ENCODE measurements at places on chromosomes 12 and 14.

- peak; percentile 49 for DNase-seq
These were observed 53.5 kb upstream of the LDHB start for GRCh38 chr12:21710958-21711775.

DNA sequence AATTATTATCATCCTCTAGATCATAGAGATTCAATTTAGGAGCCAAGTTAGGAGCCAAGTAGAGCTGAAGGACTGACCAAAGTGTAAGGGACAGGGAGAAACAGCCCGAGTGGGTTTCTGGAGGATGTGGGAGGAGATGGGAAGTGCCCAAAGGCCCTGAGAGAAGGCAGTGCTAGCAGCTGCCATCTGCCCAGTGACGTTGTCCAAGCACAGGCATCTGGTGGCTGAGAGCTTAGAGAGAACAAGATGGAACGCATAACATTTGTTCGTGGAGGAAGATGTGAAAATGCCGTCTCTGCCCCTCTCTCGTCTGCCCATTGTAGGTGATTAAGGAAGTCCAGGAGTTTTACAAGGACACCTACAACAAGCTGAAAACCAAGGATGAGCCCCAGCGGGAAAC lies 34.7 kb downstream of the CD9 start:
- no peak for DNase-seq

DNA sequence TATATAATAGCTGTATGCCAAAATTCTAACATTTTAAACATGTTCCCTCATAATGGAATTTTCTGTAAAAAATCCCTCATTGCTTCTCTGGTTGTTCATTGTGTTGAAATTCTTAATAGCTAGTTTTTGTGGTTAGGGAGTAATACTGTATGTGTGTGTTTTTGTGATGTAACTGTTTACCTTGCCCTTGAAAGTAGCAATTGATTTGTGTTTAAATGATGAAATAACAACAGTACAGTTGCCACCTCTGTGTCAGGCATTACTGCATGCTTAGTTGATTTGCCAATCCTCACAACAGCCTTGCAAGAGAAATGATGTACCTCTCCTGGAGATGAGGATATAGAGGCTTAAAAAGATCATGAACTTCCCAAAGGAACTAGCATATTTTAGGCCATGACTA lies 94.9 kb downstream of the DAAM1 start:
- DNase-seq = peak; percentile 92

DNA sequence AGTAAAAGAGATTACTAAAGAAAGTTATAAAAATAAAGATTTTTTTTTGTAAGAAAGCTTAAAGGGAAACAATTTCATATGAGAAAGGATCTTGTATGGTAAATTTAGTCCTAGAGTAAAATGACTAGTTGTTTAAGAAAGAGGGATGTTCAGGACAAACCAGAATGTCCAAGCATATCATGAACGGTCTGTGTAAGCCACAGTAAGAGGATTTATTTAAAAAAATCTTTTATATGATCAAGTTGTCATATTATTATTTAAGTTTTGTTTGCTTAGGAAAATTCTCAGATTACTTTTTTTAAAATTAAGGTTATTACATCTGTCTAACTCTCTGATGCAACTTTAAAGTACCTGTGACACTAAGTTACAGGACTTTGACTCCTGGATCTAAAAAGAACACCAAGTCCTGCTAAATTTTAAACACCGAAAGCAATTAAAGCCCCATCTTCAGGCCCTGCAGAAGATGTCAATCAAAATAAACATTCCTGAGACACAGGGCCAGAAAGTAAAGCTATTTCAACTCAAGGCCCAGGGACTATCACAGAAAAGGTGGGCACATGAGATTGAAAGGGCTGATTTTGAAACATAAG lies 17.3 kb upstream of the CCDC196 start:
- DNase-seq = no peak

- DNase-seq = peak; percentile 52
These were observed 120.9 kb downstream of the SINHCAF start for GRCh38 chr12:31205054-31205453.

DNA sequence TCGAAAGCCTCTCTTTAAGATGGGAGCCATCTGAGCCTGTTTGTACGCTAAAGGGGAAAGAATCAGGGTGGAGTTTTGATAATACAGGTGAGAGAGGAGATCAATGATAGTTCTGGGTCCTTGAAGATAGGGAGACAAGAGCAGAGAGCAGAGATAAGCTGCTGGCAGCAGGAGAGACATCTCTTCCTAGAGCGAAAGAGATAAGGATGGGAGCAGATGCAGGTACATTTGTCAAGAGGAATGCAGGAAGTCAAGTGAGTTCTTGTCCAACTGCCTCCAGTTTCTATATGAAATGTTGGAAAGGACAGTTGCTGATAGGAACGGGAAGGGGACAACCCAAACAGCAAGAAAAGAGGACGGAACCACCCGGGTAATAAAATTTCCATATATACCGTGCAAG lies 24.7 kb upstream of the HIF1A start:
- DNase-seq = no peak

DNA sequence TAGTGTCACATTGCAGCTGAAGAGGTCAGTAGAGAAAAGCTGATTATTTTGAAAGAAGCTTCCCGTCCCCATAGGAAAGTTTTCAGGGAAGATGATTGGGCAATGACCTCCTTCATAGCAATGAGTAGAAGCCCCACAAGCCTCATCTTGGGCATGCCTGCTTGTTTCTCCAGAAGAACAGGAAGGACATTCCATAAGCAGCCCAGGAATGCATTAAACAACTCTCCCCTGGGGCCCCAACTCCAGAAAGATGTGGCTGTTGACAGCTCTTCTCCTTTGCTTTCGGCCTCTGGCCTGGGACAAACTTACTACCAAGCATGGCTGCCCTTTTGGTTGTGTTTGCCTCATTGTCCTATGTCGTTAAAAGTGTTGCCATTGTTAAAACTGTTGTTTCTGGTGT lies 5.7 kb upstream of the VDR start:
- peak; percentile 88 for DNase-seq

GRCh38 chr14:74980731-74981461 lies 21.8 kb upstream of the EIF2B2 start:
- DNase-seq = peak; percentile 60

DNA sequence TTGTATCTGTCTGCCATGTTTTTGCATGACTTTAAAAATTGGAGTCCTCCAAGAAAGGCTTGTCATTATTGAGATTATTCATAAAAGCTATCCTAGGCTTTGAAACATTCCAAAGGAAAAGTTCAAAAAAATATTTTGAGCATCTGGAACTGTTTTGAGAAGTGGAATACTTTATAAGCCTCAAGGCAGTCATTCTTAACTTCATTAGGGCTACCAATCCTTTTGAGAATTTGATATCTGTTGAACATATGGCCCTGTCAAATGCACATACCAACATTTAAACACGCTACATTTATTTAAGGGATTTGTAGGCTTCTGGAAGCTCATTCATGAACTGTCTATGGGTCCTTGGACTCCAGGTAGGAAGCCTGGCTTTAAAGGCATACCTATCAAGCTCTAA lies 77.0 kb downstream of the TMEM117 start:
- peak; percentile 50 for DNase-seq

- peak; percentile 90 for DNase-seq
These were observed 585 bp upstream of the DYRK2 start for GRCh38 chr12:67647799-67648520.

GRCh38 chr14:36151335-36151734 lies 25.2 kb downstream of the PTCSC3 start:
- no peak for DNase-seq

Data from AG10803 (cell line).